ENCODE measurements at places on chromosomes 13 and 19.

DNA sequence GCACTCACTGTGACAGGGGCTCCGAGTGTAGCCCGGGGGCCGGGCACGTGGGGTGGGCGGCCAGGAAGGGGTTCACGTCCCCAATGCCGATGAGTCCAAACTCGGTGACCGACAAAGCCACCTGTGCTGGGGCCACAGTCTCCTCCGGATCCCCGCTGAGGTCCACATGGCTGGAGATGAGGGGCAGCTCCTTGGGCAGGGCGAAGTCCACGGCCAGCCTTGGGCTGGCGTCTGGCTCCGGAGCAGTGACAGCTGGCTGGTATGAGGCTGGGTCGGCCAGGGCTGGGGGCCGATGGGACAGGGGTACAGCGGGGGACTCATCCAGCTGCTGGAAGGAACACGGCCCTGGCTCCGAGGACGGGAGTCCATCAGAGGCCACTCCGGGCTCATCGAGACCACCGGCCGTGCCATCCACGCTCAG lies 15.9 kb upstream of the PLPP2 start:
- H3K4me1 ChIP-seq: no peaks in the 10 kb centered on the region
- no peaks in the 10 kb centered on the region for H3K27me3 ChIP-seq
- no peak overlapping the region for H3K27ac ChIP-seq
- H3K36me3 ChIP-seq: peaks cover 8% of the 10 kb centered on the region
- no peak for DNase-seq
- H3K4me3 ChIP-seq: no peak overlapping the region

GRCh38 chr19:46407856-46408663 lies 5.3 kb downstream of the CCDC8 start:
- H3K27ac ChIP-seq: no peak overlapping the region
- DNase-seq: no peak
- H3K36me3 ChIP-seq: no peaks in the 10 kb centered on the region
- peaks cover 14% of the 10 kb centered on the region for H3K4me1 ChIP-seq

- peaks cover 25% of the 10 kb centered on the region for H3K36me3 ChIP-seq
- peak overlapping the region; percentile 100 for H3K4me3 ChIP-seq
- DNase-seq: peak; percentile 60
- peak overlapping the region; percentile 99 for H3K27ac ChIP-seq
These were observed 870 bp downstream of the ZNF44 start for GRCh38 chr19:12293777-12294248.

DNA sequence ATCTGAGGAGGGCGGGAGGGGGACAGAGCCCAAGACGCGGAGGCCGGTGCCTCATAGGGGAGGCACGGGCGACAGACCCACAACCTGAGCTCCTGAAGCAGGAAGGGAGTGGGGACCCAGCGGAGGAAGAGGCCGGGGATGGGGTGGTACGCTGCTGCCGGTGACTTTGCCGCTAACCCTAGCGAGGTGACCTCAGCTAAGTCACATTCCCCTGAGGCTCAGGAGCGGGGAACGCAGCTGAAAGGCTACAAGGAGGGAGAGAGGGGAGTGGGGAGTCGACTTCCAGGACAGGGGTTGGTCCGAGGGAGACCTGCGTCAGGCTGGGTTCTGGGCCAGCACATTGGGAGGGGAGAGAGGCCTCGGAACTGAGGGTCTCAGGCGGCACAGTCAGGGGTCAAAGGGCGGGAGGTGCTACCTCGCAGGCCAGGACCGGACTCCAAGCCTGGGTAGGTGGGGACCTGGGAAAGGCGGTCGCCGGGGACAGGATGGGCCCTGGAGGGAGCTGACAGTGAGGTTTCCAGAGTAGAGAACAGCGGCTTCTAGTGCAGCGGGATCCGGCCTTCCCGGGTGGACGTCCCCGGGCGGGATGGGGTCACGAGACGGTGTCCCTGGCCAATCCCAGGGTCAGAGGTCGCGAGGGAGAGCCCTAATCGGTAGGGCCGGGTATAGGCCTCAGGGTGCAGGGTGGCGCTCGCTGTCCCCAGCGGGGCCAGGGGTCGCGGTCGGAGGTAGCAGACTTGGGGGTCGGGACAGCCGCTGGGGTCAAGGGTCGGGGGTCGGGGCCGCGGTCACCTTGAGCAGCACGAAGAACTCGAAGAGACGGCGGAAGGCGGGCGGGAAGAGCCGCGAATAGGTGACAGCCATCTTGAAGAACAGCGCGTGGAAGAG lies 699 bp downstream of the TMEM259 start:
- DNase-seq: no peak
- H3K4me1 ChIP-seq: peaks cover 34% of the 10 kb centered on the region
- peak overlapping the region; percentile 95 for H3K4me3 ChIP-seq
- H3K27me3 ChIP-seq: peaks cover 6% of the 10 kb centered on the region

GRCh38 chr13:109009756-109010155 lies 380.3 kb downstream of the MYO16 start:
- no peaks in the 10 kb centered on the region for H3K36me3 ChIP-seq
- DNase-seq: no peak
- no peaks in the 10 kb centered on the region for H3K27me3 ChIP-seq

All from activated naive CD8-positive, alpha-beta T cell treated with anti-CD3 and anti-CD28 coated beads for 36 hours (primary cell).